ENCODE measurements at places on chromosomes 1 and 21.

DNA sequence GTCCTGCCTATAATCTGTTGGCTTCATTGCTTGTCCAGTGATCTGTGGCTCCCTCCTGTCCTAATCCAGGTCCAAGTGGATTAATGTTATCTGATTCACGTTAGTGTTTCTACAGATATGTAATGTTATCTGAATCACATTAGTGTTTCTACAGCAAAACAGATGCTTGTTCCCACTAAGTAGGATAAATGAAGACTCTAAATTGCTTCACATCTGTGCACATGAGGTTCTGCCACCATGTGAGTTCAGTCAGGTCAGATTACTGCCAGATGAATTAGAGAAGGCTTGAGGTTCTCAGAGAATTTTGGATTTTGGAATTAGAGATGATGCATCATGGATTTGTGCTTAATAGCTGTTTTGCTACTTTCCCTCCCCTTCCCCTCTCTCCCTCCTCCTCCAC is 13.2 kb downstream of the DISC1 start:
- DNase-seq: no peak

GRCh38 chr21:44871576-44872269 is 1.8 kb downstream of the PTTG1IP start:
- DNase-seq: no peak

DNA sequence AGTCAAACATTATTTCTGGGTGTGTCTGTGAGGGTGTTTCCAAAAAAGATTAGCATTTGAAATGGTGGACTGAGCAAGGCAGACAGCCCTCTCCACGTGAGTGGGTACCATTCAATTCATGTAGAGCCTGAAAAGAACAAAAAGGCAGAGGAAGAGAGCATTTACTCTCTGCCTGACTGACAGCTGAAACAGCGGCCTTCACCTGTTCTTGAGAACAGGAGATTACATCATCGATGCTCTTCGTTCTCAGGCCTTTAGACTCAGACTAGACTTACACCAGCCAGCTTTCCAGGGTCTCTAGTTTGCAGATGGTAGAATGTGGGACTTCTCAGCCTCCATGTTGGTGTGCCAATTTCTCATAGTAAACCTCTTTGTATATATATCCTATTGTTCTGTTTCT is 302.3 kb downstream of the BACH1 start:
- DNase-seq: no peak

GRCh38 chr1:90841473-90841872 is 124.4 kb upstream of the BARHL2 start:
- no peak for DNase-seq

DNA sequence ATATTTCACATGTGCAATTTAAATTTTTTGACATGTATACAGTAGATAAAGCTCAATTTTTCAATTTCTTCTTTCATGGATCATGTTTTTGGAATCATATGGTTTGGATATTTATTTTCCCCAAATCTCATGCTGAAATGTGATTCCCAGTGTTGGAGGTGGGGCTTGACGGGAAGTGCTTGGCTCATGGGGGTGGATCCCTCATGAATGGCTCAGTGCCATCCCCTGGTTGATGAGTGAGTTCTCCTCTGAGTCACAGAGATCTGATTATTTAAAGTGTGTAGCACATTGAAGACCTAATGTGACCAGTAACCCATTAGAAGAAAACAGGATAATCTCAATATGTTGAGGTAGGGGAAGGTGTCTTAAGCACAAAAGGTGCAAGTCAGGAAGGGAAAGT is 9.1 kb upstream of the IFI16 start:
- no peak for DNase-seq

DNA sequence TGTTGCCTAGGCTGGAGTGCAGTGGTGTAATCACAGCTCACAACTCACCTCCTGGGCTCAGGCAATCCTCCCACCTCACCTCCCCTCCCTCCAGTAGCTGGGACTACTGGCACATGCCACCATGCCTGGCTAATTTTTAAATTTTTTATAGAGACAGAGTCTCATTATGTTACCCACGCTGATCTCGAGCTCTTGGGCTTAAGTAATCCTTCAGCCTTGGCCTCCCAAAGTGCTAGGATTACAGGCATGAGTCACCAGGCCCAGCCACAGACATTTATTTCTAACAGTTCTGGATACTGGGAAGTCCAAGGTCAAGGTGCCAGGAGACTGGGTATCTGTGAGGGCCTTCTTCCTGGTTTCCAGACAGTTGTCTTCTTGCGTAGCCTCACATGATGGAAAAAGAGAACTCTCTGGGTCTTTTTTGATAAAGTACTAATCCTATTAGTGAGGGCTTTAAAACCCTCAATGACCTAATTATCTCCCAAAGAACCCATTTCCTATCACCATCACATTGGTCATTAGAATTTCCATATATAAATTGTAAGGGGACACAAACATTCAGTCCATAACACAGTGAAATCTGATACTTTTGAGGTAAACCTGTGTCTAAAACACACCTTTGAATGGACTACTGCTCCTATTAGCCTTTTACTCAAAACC is 67.9 kb downstream of the PHACTR4 start:
- no peak for DNase-seq

DNA sequence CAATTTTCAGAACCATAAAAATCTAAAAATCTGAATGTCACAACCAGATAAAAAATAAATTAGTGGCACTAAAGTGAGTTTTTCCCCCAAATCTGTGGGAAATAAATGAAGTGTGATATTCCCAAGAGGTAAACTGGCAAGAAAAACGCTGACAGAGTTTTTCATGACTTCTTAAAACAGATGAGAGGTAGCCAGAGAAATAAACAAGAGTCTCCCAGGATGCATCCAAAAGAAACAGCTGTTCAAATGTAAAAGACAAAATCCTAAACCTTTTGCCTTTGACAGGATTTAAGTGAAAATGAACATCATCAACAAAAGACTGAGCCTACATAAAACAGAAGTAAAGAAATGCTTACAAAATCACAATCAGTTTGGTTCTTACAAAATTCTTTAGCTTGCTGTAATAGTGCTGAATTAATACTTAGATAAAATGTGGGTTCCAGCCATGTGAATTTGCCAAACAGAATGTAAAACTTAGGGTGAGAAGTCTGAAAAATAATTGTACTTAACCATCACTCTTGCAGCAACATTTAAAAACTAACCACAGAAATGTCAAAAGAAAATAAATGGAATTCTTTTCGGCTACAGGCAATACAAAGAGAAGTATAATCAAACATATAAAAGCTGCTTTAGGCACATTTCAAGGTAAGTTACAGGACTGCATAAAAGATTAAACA is 133.6 kb downstream of the EIF4G3 start:
- no peak for DNase-seq

GRCh38 chr1:68293122-68293521 is 60.8 kb upstream of the WLS start:
- no peak for DNase-seq

DNA sequence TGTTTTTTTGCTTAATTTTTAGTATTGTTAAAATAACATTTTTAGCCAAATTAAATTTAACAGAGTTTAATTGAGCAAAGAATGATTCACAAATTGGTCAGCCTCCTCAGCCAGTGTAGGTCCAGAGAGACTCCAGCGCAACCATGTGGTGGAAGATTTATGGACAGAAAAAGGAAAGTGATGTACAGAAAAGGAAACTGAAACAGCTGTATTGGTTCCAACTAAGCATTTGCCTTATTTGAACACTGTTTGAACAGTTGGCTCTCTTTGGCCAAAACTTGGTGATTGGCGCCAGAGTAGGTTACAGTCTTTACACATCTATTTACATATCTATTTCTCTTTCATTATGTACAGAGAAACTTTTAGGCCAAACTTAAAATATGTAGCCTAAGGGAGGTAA is 19.4 kb downstream of the RPS6KC1 start:
- no peak for DNase-seq

- DNase-seq: no peak
Measured at GRCh38 chr21:31142600-31142999, 104.3 kb upstream of the KRTAP19-8 start.

GRCh38 chr1:53826367-53826766 is 11.7 kb downstream of the NDC1 start:
- DNase-seq: no peak

GRCh38 chr1:30184393-30185141 is 538.8 kb downstream of the MATN1 start:
- no peak for DNase-seq

GRCh38 chr1:111515291-111516004 is 12.0 kb upstream of the ADORA3 start:
- DNase-seq: peak; percentile 60

DNA sequence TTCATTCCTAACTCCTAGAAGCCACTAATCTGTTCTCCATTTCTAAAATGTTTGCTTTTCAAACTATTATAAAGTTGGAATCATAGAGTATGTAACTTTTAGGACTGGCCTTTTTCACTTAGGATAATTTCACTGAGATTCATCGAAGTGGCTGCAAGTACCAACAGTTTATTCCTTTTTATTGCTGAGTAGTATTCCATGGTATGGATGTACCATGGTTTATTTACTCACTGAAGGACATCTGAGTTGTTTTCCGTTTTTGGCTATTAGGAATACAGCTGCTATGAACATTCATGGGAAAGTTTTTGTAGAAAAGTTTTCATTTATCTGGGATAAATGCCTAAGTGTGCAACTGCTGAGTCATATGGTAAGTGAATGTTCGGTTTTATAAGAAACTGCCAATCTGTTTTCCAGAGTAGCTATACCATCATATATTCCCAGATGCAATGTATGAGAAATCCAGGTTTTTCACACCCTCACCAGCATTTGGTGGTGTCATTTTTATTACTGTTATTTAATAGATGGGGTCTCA is 66.3 kb downstream of the SLC27A3 start:
- no peak for DNase-seq

DNA sequence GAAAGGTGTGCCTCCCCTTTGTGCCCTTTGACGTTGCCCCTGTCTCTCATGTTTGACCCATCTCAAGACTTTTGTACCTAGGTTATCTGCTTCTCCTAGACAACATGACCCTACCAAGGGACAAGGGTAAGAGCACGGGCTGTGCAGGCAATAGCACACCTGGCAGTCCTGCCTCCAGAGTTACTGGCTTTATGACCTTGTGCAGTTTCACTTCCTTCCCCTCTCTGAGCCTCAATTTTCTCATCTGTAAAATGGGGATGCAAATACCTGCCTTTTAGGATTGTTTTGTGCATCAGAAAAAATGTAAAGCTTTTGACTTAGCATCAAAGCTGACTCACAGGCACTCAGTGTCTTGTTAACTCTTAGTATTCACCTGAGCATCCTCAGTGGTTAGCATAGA is 36.4 kb downstream of the ELK4 start:
- no peak for DNase-seq

GRCh38 chr1:110113551-110113950 is 1.3 kb downstream of the UBL4B start:
- no peak for DNase-seq

- DNase-seq: no peak
Measured at GRCh38 chr1:104408268-104408667, 658.6 kb downstream of the AMY1C start.

DNA sequence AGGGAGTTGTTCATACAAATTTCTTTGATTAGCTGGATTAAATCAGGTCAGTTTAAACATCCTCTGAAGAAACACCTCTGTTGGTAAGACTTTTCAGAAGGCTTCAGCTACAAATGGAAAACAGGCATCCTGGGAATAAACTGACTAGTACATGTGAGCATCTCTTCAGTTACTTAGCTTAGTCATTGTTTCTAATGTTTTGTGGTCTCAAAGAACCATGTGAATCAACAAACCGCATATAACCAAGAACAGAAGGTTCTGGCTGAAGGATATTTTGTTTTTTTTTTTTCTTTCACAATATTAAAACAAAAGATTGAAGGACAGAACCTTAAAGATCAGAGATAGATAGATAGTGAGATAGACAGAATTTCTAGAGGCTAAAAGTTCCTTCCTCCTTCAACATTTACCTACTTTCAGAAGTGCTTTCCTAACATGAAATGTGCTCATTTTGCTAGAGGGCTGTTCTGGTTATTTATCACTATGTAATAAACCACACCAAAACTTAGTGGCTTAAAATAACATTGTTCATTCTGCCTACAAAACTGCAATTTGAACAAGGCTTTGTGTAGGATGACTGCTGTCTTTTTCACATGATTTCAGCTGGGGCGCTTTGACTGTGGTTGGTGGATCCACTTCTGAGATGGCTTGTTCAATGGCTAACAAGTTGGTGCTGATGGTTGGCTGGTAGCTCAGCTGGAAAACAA is 119.8 kb upstream of the PTGFR start:
- DNase-seq: no peak

GRCh38 chr1:26081267-26082019 is 14.0 kb upstream of the TRIM63 start:
- no peak for DNase-seq

GRCh38 chr1:48767975-48768510 is 8.6 kb downstream of the BEND5 start:
- DNase-seq: no peak

- no peak for DNase-seq
Measured at GRCh38 chr1:24866211-24867083, 63.6 kb downstream of the RUNX3 start.

DNA sequence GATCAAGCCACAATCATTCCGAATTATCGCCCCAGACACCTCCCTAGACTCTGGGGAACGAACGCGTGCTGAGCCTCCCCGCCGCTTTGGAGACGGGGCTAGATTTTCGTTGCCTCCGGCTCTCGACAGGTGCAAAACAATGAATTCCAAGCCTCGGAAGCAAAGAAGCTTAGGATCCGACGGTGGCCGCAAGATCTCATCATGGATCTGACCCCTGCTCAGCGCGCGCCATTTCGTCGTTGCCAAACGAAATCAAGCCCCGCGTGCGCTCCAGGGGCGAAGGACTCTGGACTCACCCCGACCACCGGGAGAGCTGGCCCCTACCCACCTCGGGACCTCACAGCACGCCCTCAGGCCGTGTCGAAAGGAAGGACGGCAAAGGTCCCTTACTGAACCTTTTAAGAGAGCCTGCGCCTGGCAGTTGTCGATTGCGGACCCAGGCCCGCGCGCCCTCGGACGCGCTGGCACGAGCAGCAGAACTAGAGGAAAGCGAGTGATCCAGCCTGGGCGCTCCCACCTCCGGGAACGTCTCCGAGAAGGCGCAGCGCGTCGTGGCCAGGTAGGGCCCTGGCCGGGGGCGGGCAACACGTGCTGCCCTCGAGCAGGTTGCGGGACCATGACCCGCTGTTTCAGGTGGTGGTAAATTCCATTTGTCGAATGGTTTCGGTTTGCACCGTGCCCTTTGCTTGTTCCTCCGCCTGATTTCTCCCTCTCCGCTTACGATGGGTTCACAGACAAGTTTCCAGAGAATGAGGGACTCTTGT is 1.6 kb upstream of the RUNX3 start:
- DNase-seq: no peak

DNA sequence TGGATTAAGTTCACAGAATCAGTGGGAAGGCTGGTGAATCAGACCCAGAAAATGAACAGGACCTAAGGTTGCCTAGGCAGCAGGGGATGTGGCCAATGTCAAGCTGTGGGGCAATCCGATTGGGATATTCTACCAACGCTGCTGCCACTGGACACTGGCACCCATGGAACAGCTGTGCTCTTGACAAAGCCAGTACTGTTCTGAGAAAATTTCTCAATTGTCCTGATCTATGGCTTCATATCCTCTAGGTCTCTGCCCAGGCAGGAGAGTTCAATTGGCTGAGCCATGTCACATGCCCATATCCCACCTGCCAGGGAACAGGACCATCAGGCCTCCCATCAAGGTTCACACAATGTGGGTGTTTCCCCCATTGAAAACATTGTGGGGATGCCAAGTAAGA is 6.2 kb downstream of the TACSTD2 start:
- DNase-seq: no peak

- DNase-seq: no peak
Measured at GRCh38 chr1:33363470-33363861, 42.6 kb upstream of the A3GALT2 start.

- DNase-seq: no peak
Measured at GRCh38 chr1:207502726-207503125, 6.8 kb downstream of the CR1 start.
